ENCODE measurements at places on chromosomes 7 and 10.
A peak's percentile ranks its signal among the peaks of the same experiment; 100 is the strongest.

DNA sequence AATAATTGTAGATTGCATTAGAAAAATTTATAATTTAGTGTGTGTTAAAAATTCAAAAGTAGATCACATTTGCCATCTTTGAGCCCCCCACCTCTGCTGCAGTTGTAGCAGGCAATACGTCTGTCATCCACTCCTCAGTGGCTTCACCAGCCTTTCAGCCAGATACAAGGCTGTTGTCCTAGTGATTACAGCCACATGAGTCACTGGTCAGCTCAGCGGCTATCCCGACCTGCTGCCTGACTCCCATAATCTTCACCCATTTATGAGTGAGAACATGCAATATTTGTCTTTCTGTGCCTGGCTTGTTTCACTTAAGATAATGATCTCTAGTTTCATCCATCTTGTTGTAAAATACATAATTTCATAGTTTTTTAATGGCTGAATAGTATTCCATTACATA is 9.2 kb downstream of the OR2A5 start:
- no peak for DNase-seq

DNA sequence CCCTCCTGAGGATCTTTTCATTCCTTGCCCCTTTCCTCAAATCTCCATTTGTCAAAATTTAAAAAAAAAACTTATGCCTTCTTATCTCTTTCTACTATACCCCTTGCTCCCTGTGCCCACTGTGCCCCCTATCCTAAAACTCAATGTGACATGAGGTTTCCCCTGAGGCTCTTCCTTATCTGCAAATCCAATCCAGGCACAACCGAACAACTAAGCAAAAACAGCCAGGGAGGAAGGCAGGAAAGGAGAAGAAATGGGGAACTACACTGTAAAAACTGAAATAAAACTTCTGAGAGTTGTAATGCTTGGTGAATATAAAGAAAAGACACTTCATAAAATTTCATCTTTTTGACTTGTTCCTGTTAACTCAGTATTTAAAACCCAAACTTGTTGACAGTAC is 54.2 kb downstream of the CRPPA start:
- no peak for DNase-seq

- peak; percentile 25 for DNase-seq
Observed at GRCh38 chr7:54664235-54665228, 94.5 kb downstream of the SEC61G start.

DNA sequence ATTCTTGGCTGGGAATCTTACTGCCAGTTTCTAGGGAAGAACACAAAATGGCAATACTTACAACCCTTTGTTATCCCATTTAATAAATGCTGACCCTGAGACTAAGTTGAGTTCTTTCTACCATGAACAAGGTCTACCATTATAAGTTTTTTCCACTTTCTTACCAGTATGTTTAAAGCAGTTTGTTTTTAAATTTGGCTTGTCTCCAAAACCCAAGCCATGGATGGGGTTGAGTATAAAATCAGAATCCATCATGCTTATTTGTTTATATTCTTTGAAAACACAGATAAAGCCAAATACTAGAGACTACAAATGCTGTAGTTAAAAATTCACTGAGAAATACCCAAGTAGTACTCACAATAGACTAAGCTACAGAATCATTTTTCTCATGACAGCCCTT is 41.1 kb upstream of the HNRNPH3 start:
- DNase-seq = no peak

GRCh38 chr10:53904506-53905241 is 896.4 kb downstream of the PCDH15 start:
- no peak for DNase-seq

GRCh38 chr7:81662531-81662930 is 107.3 kb downstream of the HGF start:
- no peak for DNase-seq

DNA sequence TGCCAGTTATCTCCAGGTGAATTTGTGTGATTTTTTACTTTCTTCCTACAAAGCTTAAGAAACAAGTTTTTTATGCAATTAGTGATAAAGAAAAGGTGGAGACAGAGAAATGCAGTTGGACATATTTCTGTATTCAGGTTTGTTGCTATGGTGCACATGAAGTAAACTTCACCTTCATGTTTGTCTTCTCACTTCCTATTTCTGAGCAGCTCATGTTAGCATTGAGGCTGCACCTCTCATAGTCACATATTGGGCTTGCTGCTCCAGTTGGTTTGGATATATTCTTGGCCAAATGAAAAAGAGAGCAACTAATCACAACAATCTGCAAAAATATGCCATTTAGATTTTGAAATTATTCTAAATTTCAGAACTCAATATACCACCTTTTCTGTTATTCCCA is 475.6 kb upstream of the ZWINT start:
- DNase-seq = no peak
